Cardiac septum (tissue), 1 donor: ENCODE measurements at places on chromosomes 5 and 9. TPM values are rescaled to one million over a fixed set of nuclear protein-coding genes. Genes with fewer than 3 reads are reported as not detected.
A peak's percentile ranks its signal among the peaks of the same experiment; 100 is the strongest.

DNA sequence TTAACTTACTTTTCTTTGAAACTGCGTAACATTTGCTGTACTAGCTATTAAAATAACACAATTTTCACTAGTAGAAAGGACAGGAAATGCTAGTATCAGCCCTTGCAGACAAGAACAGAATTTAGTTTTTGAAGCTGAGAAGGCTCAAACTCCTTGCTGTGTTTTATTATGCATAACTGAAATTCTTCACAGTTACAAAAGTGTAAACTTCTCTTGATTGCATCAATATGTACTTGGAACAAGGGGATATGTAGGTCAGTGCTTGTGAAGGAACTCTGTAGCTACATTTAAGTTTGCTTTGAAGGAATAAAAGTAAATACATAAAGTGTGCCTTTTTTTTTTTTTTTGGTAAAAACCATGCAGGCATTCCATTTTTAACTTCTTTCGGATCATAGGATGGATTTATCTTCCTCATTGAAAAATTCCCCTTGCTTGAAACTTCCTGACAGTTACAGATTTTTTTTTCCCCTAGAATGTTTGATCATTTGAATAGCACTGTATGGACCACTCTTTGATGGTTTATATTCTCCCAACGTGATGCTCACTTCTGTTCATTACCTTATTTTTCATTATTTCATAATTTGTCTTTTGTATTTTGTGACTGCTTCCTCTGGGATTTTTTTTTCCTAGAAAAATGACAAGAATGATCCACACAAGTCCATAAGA is 94.9 kb upstream of the DAB2 start:
- DNase-seq = no peak

- no peak for DNase-seq
These were observed 23.9 kb downstream of the HMGXB3 start for GRCh38 chr5:150024346-150024984.

DNA sequence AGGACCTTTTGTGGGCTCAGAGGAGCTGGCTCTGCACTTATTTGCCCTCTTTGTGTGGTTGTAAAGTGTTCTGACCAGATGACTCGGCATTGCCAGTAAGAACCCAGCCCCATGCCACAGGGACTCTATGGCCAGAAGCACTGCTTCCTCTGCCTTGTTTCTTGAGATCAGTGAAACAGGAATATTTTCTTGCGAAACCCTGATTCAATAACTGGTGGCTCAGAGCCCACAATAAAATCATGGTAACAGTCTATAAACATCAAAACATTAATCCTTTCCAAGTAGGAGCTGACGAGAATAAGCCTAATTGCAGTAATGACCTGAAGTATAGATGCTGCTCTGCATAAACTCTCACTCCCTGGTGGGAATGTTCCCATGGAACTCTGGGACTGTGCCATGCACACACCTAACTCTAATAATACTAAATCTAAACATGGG is 344.3 kb downstream of the ZNF608 start:
- no peak for DNase-seq

DNA sequence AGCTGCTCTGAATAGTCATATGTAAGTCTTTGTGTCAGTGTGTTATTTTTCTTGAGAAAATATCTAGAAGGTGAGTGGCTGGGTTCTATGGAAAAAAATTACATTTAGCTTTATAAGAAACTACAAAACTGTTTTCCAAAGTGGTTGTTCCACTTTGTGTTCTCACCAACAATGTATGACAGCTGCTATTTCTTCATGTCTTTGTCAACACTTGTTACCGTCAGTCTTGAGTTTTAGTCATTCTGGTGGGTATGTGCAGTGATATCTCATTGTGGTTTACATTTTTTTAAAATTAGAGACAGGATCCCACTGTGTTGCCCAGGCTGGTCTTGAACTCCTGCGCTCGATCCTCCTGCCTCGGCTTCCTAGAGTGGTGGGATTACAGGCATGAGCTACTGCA is 246.4 kb downstream of the PJA2 start:
- no peak for DNase-seq

- peak; percentile 84 for DNase-seq
These were observed 14.2 kb upstream of the RALGDS start for GRCh38 chr9:133135146-133135745.

- no peak for DNase-seq
These were observed 98.8 kb downstream of the GCNT1 start for GRCh38 chr9:76557674-76558225.

- no peak for DNase-seq
These were observed 91.9 kb upstream of the C9orf72 start for GRCh38 chr9:27665136-27665535.

GRCh38 chr9:561427-561826 is 280.1 kb upstream of the DMRT1 start:
- DNase-seq = no peak

Gene SOX30
- 0.13 TPM for total RNA-seq

Gene PRDM9
- not detected for total RNA-seq

Gene PPP2CA
- total RNA-seq = 214 TPM
